Stimulated activated CD8-positive, alpha-beta memory T cell treated with anti-CD3 and anti-CD28 coated beads, Interleukin-7, amount 100 ng/mL, for 48 hours (primary cell): ENCODE measurements at places on chromosomes 5 and 9.

GRCh38 chr5:96516631-96517071 is 83.6 kb upstream of the PCSK1 start:
- no peak for DNase-seq

- DNase-seq: no peak
Observed at GRCh38 chr5:179158556-179158955, 98.4 kb downstream of the ZNF354C start.

- no peak for DNase-seq
Observed at GRCh38 chr9:12817702-12818101, 42.9 kb downstream of the LURAP1L start.

GRCh38 chr5:17154211-17154996 is 63.0 kb upstream of the BASP1 start:
- no peak for DNase-seq

DNA sequence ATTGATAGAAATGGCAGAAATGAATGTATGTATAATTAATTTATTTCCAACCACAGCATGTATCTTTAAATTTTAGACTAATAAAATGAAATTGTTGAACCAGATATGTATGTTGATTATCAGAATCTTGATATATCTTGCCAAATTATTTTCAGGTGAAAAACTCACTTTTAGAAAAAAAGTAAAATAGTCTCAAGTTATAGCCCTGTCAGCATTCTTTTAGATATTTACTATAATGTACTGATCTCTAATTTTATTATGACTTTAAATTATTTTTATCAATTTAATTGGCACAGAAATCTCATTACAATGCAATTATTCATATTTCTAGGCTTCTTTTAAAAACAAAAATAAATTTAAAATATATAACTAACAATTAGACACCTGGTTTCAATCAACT is 1990.4 kb upstream of the CDH6 start:
- DNase-seq: no peak

DNA sequence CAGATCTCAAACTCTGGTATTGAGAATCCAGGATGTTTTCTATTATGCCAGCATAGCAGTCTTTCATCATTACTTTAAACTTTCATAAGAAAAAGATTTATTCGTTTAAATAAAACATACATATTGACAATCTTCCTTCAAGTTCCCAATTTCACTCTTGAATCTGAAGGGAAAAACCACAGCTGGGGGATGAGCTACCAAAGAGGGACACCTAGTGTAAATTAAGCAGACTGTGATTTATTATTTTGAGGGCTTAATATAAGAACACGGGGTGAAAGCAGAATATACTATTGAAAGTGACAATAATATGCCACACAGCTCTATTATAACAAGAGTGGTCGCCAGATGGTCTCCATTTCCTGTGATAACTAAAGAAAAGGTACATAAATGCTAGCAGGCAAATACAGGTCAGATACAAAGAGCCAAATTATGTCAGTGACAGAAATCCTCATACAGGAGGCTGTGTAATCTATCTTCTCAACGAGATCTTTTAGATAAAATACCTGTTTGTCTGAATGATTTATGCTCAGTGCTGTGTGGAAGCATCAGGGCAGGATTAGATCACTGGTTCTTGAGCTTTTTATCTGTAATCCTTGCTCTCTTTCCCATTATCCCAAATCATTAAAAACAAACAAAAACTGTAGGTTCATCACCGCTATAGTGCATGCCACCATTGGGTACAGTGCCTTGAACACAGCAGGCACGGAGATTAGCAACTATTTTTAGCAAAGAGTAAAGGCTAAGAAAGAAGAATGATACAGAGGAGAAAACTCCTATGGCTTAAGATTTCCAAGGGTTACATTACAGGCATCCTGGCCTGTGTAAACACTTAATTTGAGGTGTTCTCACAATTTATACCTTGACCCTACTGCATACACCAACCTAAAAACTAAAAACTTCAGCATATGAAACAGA is 116.6 kb downstream of the DROSHA start:
- DNase-seq: no peak

GRCh38 chr9:74006935-74007334 is 490.2 kb upstream of the RORB start:
- no peak for DNase-seq

DNA sequence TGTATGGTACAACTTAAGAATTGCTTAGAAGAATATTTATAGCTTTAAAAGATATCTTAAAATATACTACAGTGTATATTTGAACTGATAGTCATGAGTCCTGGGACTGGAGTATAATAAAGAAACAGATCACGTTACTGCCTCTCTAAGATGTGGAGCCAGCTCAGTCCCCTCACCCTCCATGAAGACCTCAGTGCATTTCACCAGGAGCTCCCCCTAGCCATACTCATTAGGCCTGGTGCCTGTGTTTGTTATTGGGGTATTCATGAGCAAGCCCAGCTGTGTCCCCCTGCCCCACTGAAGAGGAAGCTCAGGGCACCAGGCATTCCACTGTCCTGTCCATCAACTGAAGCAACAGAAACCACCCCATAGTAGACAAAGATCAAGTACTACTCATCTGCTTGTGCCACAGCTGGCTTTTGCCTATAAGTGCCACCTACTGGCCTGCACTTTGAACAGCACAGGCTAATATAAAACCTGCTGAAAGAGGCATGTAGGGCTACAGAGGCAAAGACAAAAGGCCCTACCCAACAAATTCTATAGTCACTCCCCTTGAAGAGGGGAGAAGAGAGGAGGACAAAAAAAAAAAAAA is 850.2 kb upstream of the NUDT12 start:
- DNase-seq: no peak

GRCh38 chr5:142717582-142718215 is 31.8 kb upstream of the FGF1 start:
- no peak for DNase-seq

DNA sequence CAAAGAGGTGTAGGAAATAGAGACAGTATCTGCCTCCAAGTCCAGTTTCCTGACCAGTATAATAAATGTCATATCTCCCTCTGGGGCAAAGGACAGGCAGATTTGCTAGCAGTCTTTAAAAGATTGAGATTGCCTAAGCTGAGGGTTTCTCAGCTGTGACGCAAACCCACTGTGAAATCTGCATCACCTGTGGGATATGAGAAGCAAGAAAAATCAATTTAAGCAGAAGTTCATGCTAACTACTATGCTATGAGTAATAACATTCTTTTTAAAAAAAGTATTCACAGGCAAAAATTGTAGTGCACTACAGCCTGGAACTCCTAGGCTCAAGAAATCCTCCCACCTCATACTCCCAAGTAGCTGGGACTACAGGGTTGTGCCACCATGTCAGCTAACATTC is 168.1 kb upstream of the POC5 start:
- DNase-seq: no peak

- DNase-seq: no peak
Observed at GRCh38 chr5:159802661-159803060, 113.6 kb upstream of the ADRA1B start.

GRCh38 chr5:176132471-176133288 is 105.5 kb upstream of the SIMC1 start:
- DNase-seq: no peak

- DNase-seq: no peak
Observed at GRCh38 chr5:87190041-87190440, 77.6 kb upstream of the RASA1 start.

- DNase-seq: no peak
Observed at GRCh38 chr5:32505756-32506155, 61.2 kb upstream of the ZFR start.

GRCh38 chr9:33148367-33149014 is 18.6 kb downstream of the B4GALT1 start:
- DNase-seq: no peak

GRCh38 chr9:93119703-93119952 is 14.4 kb downstream of the NINJ1 start:
- no peak for DNase-seq

DNA sequence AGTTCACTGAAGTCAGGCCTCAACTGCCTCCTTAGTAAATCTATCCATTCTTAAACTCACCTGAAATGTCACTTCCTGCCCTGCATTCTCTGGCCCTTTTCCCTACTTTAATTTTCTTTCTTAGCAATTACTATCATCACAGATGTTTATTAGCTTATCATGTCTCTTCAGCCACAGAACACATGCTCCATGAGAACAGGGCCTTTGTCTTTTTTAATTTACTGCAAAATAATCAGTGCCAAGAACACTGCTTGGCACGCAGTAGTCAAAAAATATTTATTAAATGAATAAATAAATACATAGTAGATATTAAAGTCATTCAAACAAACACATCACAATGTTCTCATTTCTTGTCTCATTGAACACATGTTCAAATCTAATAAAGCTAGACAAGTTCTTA is 46.2 kb downstream of the SKIC3 start:
- DNase-seq: no peak

GRCh38 chr9:117334101-117334500 is 80.8 kb downstream of the ASTN2 start:
- DNase-seq: no peak

- DNase-seq: no peak
Observed at GRCh38 chr9:21414220-21414940, 5.5 kb downstream of the IFNA8 start.

DNA sequence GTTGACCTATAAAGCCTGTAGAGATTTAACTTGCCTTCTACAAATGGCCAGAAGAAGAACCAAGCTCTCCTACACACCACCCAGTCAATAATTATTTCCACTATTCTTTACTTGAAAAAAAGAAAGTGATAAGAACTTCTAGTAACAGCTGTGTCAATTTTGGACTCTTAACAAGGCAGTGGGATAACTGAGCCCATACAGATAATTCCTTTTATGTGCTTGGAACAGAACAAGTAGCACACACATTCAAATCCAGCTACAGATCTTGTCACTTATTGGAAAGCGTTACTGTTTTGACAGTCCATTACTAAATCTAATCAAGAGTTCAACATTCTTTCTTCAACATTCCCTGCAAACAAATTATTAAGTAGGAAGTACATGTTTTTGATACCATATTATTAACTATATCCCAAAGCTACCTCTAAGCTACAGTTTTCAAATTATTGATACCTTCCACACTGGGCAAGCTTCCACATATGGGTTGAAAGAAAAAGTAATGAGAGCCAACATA is 6.3 kb downstream of the PTGER4 start:
- no peak for DNase-seq

GRCh38 chr5:90022711-90023053 is 386.9 kb downstream of the CETN3 start:
- no peak for DNase-seq

DNA sequence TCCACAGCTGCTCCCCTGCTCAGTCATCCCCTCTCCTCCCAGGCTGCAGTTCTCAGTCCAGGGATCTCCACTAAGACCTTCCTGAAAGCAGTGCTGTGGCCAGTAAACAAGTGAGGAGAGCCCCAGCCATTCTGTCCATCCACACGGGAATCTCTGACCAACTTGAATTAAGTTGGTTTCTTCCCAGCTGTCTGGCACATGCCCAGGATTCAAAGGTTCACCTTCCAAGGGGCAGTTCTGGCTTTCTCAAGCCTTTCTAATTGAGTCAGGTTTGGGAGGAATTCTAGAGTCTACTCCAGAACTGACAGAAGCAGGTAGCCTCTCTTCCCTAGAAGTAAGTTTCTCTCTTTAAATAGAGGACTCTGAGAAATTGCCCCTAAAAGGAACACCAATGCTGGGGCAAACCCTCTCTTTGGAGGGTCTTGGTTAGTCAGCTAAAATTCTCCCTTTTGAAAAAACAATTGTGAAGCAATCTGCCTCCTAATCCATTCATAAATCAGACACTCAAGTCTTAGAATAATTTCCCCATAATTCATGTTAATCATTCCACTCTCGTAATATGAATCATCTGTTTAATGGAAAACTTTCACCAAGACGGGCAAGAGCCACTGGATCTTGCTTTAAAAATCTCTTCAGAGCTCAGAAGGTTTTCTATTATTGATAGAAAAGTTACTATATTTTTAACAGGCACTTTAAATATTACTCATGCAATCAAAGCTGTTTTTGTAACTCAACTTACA is 133.8 kb downstream of the SPOCK1 start:
- DNase-seq: no peak

DNA sequence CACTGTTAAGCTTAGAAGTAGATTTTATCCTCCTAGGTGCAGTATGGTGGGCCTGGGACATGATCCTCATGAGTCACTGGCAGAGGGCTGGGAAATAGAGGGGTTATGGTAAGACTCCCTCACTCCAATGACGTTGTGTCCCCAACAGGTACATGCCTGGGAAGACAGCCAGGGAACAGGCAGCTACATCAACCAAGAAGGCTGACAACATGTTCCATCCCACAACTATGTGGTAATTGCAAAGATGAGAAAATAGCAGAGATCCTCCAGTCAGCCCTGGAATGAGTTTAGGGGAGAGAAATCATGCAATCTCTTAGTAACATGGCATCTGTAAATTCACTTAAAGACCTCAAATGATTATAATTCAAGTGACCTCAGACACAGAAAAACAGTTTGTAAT is 114.4 kb upstream of the LIFR start:
- DNase-seq: no peak

GRCh38 chr5:135501965-135502364 is 33.8 kb downstream of the NEUROG1 start:
- no peak for DNase-seq

- no peak for DNase-seq
Observed at GRCh38 chr9:73847536-73847935, 649.6 kb upstream of the RORB start.

DNA sequence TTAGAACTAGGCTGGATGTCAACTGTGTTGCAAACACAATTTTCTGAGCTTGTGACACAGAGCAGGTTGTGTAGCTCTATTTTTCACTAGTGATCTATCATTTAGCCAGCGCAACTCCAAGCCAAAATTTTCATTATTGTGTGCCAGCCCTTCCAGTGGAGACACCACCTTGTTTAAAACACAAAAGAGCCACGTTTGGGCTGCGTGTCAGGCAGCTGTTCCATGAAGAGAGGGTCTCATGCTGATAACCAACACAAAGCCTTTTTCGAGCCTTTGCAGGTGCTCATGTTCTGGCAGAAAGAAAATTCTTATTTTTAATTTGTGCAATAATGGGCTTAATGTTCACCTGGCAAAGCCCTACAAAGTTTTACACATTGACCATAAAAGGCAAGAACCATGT is 237.6 kb upstream of the RGMB start:
- no peak for DNase-seq

- no peak for DNase-seq
Observed at GRCh38 chr5:32916648-32917047, 205.5 kb downstream of the NPR3 start.

- DNase-seq: no peak
Observed at GRCh38 chr9:104869811-104870210, 58.1 kb downstream of the ABCA1 start.

DNA sequence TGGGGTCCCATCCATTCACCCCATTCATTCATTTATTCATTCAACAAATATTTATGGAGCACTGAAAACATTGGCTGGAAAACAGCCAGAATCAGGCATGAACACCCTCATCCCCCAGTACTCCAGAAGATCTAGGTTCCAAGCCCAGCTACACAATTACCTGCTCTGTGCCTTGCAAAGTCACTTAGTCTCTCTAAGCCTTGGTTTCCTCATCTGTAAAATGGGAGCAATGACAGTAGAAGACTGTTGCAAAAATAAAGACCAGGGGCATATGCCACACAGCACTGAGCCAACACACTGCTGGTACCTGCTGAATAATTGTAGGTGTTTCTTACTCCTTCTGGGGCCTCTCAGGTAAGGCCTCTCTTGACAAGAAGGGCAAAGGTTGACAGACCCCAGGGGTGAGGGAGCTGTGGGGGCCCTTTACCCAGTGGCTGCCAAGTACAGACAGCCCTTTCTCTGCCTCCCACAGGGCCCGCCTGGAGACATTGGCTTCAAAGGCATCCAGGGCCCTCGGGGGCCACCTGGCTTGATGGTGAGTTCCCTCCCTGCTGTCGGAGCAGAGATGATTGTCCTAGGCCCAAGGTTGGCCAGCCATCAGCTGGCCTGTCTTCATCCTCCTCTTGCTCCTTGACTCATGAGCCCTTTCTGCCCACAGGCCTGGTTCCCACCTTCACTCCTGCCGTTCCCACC is 22.6 kb upstream of the ORM1 start:
- no peak for DNase-seq
